ENCODE measurements at places on chromosomes 3 and 15.

DNA sequence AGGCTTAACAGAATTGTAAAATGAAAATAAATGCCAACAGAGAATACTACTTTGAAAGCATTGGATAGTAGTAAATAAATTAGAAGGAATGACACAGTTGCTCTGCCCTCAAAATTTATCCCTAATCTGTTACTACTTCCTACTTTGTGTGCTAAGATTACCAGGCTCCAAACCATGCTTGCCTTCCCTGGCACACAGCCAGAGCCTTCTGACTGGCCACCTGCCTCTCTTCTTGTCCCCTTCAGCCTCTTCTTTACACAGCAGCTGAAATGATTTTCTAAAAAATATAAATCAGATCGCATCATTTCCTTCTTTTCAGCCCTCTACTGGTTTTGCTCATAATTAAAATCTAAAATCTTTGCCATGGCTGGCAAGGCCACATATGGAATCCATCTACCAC, 334.1 kb downstream of the FHIT start:
- peak; percentile 10 for DNase-seq

- no peak for DNase-seq
These were observed 1.9 kb upstream of the GPD1L start for GRCh38 chr3:32104492-32104891.

DNA sequence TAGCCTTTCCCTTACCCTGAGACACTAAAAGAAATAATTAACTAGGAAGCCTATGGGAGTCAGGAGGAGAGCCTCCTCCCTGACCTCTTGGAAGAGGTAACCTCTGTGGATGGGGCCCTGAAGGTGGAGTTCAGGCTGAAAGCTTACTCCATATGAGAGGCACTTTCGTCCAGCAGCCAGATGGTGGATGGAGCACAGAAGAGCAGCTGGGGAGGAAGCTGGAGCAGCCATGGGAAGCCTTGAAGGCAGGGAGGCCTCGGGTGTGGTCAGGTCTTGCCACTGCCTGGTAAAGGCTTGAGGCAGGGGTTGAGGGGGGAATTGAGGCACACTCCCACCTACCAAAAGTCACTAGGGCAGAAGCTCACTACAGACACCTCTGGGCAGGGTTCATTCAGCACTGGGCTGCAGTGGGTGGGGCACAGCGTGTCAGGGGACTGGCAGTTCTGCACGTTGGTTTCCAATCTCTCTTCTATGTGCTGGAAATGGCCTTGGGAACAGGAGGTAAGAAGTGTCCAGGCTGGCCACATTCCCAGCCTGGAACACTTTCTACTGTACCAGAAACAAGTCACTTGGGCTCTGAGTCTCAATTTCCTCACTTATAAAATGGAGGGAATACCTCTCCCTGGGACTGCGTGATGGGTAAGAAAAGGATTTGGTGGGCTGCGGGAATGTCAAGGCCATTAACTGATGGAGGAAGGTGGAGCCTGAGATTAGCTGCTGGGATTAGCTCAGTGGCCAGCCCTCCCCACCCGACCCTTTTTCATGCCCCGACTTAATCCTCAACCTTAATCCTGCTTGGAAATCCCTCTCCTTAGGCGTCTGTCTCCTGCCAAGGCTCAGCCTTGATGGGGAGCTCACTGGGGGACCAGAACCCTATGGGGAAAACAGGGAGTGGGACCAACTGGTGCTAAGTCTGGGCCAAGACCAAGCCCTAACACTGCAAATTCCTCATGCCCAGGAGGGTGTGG, 5.4 kb downstream of the PCBP4 start:
- no peak for DNase-seq

DNA sequence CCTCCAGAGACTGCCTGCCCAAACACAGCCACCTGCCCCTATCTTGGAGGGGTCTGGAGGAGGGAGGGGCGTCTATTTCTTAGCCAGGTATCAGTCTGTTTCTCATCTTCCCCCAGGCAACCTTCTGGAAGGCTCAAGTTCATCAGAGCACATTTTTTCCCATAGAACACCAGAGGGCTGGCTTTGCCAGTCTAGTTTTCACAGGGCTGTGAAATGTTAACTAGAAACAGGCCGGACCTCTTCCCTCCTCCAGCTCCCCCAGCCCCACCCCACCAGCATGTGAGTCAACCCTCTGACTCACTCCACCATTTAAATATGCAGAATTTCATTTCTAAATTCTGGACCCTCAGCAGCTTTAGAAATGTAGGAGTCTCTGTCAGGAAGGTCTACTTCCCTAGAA, 66.9 kb downstream of the SLCO2A1 start:
- DNase-seq = no peak

- no peak for DNase-seq
These were observed 60.1 kb downstream of the FNDC3B start for GRCh38 chr3:172099495-172099808.

- DNase-seq = no peak
These were observed 2.0 kb downstream of the XRN1 start for GRCh38 chr3:142445816-142446254.

DNA sequence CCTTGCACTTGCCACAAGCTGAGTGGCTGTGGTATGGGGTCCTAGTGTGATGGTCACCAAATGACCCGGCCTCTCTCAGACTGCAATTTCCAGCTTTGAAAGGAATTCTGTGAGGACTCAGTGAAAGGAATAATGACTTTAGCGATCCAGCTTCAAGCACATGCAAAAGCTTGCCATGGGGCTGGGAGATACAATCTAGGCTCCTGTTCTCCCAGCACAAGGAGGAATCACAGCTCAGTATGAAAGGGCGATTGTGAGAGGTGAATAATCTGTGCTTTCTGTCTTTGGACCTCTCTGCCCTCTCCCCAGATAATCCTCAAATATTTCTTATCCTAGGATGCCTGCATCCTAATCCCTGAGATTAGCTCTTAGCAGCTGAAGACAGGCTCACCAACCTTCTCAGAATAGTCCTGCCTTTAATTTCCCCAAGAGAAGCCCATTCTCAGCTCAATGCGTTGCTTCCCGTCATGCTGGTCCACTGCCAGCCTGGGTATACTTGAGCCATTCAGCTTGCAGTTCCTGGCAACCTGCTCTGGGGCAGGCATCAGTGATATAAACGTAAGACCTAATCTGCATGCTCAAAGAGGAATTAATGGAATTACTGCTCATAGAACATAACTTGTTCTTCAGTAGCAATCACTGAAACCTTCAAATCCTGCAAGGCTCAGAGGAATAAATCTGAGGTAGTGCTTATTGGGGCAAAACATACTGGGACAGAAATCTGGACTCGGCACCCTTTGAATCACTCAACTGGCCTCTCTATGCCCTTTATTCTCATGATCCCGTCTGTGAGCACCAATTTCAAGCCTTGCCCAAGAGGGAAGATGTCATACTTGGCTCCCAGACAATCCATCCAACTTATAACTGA, 15.1 kb downstream of the TLNRD1 start:
- DNase-seq = no peak

- peak; percentile 50 for DNase-seq
These were observed 242.2 kb downstream of the ABHD5 start for GRCh38 chr3:43932921-43933320.

GRCh38 chr3:187926620-187927019, 181.4 kb upstream of the BCL6 start:
- DNase-seq = no peak

DNA sequence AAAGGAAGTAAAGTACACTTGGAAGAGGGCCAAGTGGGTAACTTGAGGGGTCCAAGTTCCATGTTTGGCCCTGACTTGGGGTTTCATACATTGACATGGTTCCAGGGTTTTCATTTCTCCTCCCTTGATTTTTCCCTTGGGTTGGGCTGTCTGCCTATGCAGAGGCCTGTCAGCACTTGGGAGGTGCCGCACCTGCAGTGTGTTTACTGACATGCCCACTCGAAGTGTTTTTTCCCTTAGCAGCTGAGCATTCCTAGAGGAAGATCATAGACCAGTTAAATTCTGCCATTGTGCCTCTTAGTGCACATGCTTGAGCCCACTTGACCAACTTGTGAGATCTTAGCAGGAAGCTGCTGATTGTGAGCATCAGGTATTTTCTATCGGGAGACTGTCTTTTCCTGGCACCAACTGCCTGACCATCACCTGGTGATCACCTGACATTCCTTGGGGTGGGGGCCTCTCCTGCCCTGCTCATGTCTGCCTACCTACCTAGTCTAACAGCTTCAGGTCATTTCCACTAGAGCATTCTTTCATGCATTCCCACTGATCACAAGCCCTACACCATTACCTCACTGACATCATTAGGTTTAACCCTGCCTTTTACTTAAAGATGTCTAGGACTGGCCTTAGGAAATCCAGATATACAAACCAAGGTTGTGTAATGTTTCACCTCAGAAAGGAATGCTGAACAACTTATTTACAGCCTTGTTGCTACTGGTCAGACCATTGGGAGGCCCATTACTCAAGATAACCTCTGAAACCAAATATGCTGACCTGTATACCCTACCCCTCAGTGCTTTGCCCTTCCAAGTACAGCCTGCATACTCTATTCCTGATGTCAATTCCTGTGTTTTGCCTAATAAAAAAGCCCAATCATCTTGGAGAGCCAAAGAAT, 68.3 kb downstream of the CD47 start:
- no peak for DNase-seq

DNA sequence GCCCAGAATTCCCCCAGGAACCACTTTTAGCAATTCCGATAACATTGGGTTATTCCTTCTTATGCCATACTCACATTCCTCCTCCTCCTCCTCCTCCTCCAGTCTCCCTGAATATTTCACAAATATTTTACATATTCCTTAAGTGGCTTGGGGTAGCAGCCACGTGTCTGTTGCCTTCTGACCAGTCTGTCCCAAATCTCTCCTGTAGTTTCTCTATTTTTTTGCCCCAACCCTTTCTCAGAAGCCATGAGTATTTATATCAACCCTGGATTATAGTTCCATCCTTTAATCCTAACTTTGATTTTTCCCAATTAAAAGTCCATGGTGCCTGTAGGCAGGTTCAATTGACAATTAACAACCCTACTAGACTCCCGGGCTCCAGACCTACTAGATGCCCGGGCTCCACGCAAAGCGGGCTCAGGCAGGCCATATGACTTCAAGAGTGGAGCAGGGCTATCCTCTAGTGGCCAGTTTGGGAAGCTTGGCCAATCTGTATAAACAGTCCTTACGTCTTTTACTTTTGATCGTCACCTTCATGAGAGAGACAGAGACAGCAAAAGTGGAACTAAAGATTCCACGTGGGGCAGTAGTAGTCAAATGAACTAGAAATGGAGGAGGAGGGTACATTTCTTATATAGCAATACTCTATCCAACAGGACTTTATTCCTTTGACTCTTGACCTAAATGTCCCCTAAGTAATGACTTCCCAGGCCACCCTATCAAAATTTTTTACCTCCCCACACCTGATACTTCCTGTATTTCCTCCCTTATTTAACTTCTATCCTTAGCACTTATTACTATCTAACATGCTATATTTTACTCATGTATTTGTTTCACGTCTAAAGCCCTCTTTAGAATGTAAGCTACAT, 69.7 kb downstream of the USF3 start:
- peak; percentile 62 for DNase-seq

GRCh38 chr3:5898106-5898505, 710.6 kb downstream of the EDEM1 start:
- no peak for DNase-seq

DNA sequence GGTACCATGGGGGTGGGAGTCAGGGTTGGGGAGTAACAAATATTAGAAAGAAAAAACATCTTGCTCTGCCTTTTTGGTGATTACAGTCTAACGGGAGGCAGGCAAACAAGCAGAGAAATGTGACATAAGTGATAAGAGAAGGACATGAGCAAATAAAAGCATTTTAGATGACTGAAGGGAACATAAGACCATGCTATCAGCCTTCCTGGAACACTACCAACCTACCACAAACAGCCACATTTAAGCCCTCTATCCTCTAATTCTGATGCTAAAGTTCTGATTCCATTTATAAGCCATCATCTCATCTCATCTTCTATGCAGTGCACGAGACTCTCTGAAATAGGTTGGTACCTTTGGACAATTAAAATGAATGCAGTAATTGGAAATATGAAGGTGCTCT, 243.4 kb upstream of the P2RY1 start:
- DNase-seq = no peak

GRCh38 chr3:37053337-37053736, 60.0 kb downstream of the MLH1 start:
- no peak for DNase-seq

- no peak for DNase-seq
These were observed 313.5 kb downstream of the PYDC2 start for GRCh38 chr3:191774485-191774884.

DNA sequence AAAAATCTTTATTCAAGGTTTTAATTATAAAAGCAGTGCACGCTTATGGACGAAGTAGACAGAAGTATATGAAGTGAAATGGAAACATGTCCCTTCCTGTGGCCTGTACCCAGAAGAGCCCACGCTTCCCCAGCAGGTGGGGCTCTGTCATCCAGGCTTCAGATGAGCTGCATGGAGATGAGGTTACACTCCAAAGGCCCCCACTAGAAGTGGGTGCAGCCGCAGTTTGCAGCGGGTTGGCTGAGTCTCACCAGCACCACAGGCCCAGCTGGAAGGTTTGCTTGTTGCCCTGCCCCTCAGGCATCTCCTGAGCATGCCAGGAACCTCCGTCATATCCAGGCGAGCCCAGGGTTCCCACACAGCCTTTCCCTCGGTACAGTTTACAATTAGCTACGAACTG, 33.1 kb downstream of the PRR20G start:
- no peak for DNase-seq

GRCh38 chr15:49083401-49084284, 37.4 kb upstream of the SECISBP2L start:
- DNase-seq = no peak

GRCh38 chr3:61875976-61876671, 314.8 kb downstream of the PTPRG start:
- no peak for DNase-seq

- DNase-seq = no peak
These were observed 112.1 kb downstream of the SLCO3A1 start for GRCh38 chr15:91965501-91966193.

GRCh38 chr3:126394179-126394976, at the start of gene CFAP100:
Gene CFAP100, plus strand, starts transcription at chr3:126394909. Its CDS starts 1,092 bp downstream, at chr3:126396001.
- DNase-seq = peak; percentile 50

DNA sequence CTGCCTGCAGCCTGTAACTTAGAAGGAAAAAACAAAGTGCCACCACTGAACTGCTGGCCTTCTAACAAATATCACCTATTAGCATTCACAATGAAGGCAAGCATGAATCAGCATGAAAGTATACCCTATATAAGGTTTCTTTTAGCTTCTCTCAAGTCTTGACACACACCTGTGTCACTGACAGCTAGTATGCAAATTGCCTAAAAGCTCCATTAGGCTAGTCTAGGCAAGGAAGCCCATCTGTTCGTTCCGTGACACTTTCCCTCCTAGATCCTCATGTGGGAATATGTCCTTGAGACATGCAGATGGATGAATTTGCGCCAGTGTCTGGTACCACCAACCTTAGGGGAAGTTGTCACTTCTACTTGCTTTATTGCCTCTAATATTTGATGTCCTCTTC, 129.3 kb downstream of the RBMS3 start:
- no peak for DNase-seq
